Fibroblast of mammary gland (primary cell): ENCODE measurements at places on chromosomes 5 and 9.

- no peak for DNase-seq
Measured at GRCh38 chr5:14593326-14594021, 11.9 kb downstream of the OTULINL start.

DNA sequence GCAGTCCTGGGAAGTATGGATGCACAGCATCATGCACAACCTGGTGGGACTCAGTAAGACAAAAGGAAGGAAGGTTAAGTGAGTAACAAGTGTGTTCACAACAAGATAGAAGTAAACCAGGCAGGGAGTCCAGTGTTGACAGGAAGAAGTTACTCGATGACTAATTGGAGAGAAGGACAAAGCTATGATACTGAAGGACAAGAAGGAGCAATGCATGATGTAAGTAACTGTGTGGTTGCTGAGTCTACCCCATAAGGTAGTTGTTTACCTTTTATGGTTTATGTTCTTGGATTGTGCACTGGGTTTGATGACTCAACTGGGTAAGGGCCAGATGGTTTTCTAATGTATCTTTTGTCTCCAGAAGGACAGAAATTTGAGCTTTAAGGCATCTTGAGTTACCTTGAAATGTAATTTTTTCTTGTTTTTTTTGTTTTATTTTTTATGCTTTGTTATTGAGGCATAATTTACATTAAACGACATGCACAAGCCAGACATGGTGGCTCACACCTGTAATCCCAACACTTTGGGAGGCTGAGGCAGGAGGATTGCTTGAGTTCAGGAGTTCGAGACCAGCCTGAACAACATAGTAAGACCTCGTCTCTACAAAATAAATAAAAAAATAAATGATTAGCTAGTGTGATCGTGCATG lies 89.2 kb upstream of the CAST start:
- DNase-seq: peak; percentile 99

DNA sequence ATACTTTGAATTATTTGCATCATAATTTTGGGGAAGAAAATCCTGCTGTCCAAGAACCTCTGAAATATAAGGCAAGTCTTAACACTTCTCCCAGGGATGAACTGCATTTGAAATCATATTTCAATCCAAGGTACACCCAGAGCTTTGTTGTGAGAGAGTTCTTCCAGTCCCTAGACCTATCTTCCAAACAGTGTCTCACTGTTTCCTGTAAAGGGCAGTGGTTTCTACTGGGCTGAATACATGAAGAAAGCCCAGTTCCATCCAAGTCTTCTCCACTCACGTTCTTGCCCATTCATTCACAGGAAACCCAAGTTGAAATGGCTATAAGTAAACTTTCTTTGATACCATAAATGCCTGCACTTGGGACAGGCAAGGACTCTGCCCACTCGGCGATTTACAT lies 108.3 kb upstream of the LHFPL2 start:
- no peak for DNase-seq

DNA sequence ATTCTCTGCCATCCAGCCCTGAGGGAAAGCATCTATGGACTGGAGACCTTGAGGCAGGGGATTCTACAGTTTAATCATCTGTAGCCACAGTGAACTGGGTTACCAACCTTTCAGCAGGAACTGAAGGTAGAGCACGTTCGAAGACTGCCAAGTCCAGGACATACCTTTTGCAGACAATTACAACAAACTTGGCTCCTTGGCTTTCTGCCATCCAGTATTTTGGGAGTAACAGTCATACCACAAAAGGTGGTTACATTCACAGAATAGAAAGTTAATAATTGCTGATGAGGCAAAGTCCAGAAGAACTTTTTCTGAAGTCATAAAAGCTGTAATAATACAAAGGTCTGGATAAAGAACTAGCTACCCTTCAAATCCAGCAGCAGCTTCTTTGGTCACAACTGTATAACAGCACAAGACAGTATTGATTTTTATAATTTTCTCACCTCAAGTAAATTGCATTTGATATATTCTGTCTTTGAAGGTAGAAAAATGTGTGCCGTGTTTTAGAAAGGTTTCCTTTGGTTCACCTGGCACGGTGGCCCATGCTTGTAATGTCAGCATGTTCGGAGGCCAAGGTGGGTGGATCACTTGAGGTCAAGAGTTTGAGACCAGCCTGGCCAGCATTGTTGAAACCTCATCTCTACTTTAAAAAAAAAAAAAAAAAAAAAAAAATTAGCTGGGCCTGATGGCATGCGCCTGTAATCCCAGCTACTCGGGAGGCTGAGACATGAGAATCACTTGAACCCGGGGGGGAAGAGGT lies 236.6 kb downstream of the NR3C1 start:
- no peak for DNase-seq

DNA sequence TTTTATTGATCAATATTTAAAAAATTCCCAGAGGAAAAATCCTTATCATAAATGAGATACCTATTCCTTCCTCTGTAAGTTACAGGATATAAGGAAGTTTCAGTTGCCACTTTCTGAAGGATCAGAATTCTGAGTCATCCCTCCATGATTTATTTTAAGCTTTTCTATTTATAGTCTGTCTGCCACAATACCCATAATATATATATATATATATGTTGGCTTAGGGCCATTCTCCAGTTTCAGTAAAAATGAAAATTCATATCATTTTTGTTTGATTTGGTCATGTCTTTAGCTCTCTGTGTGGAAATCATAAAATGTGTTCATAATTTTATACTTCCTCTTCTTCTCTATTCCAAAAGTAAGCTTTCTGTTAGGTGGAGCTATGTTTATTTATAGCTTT lies 215.8 kb upstream of the CYLC2 start:
- DNase-seq: peak; percentile 1

- DNase-seq: no peak
Measured at GRCh38 chr5:54822324-54822687, 163.1 kb downstream of the ESM1 start.
